ENCODE measurements at places on chromosomes 12 and 14.

- DNase-seq: peak; percentile 88
Observed at GRCh38 chr12:2284857-2285256, 232.1 kb downstream of the CACNA1C start.

DNA sequence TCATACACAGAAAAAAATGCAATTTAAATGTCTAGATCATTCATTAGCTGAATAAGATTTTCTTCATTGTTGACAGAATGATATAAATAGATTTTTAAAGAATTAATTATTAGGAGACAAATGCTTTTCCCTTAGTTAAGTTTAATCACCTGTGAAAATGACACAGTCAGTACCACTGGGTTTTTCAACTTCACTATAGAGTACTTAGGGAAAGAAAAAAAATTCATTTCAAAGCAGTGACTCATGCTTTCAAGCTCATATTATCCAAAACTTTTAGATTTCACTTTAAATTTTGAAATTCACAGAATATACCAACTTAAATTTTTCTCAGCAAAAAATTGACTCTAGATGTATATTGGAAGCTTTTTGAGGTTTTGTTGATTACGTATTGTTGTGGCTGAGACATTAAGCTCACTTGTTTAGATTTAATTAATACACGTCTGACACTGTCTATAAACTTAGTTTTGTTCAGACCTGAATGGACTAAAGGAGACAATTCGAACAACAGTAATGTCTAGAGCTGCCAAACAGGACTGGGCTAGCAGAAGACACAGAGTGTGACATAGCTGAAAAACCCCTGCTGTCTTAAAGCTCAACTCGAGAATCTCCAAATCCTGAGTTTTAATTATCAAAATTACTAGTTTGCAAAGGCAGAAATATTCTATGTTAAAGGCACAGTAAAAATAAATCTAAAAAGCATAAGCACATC, 1.6 kb downstream of the MGAT4C start:
- DNase-seq: no peak

DNA sequence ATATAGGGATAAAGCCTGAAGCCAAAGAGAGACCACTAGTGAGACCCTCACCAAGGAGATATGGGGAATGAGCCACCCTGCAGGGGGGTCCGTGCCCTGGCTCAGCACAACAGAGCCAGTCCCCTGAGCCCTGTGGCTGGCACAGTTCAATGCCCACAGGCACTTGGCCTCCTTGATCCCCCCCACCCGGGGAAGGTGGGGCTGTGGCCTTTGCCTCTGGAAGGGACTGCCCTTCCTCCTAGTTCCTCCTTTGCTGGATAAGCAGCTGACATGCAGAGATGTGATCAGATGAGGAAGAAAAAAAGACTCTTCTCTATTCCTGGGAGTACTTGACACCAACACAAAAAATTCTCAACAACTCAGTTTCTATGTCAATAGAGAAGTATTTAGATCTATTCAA, 19.9 kb downstream of the TTC7B start:
- no peak for DNase-seq

DNA sequence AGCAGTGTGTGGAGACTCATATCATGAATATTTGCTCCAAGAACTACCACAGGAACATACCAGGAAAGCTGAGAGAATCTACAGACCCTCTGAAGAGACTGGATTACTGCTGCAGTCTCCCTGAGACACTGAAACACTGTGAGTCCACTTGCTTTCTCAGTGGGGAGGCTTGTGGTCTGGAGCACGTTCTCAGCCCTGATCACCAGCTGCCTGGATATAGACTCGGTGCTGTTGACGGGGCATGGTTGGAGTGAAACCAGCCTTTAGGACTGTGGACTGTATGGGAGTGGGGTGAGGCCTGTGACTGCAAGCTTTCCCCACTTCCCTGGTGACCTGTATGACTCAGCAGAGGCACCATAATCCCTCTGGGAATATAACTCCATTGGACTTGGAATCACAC, 525.8 kb upstream of the FBXO33 start:
- DNase-seq: no peak

GRCh38 chr12:58819985-58820384, 100.3 kb downstream of the LRIG3 start:
- DNase-seq: no peak

GRCh38 chr12:38586789-38587188, 270.2 kb downstream of the ALG10B start:
- no peak for DNase-seq

DNA sequence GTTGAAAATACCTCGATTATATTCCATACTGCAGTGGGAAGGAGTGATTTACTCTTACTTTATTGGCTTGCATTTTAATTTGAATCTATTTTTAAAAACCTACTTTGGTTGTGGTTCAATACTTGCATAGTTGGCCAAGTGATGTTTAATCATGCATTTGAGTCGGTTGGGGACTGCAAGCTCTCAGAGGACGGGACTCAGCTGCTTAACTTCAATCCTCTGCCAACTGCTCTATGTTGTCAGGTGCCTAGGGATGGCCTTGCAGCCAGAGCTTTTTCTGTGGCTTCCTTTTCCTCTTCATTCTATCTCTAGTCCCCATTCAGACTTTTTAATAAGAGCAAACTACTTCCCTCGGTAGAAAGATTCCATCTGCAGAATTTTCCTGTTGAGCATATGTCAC, 53.4 kb upstream of the KRR1 start:
- DNase-seq: no peak

DNA sequence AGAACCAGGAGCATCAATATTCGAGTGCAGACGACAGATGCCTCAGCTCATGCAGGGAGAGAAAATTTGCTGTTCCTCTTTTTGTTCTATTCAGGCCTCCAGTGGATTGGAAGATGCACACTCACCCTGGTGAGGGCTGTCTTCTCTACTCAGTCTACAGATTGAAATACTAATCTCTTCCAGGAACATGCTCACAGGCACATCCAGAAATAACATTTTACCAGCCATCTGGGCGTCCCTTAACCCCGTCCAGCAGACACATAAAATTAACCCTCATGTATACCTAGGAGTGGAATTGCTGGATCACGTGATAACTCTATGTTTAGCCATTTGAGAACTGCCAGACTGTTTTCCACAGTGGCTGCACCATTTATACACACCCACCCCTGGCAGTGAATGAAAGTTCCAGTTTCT, 4.5 kb upstream of the OAS2 start:
- DNase-seq: no peak

DNA sequence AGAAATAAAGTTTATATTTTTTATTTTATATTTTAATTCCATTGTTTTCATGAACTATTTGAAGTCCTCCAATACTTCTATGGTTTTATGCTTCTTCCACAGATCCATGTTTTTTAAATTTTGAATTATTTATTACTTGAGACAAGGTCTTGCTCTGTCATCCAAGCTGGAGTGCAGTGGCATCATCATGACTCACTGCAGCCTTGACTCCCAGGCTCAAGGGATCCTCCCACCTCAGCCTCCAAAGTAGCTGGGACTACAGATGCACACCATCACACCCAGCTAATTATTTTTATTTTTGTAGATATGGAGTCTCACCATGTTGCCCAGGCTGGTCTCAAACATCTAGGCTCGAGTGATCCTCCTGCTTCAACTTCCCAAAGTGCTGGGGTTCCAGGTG, 28.8 kb upstream of the DLGAP5 start:
- no peak for DNase-seq

DNA sequence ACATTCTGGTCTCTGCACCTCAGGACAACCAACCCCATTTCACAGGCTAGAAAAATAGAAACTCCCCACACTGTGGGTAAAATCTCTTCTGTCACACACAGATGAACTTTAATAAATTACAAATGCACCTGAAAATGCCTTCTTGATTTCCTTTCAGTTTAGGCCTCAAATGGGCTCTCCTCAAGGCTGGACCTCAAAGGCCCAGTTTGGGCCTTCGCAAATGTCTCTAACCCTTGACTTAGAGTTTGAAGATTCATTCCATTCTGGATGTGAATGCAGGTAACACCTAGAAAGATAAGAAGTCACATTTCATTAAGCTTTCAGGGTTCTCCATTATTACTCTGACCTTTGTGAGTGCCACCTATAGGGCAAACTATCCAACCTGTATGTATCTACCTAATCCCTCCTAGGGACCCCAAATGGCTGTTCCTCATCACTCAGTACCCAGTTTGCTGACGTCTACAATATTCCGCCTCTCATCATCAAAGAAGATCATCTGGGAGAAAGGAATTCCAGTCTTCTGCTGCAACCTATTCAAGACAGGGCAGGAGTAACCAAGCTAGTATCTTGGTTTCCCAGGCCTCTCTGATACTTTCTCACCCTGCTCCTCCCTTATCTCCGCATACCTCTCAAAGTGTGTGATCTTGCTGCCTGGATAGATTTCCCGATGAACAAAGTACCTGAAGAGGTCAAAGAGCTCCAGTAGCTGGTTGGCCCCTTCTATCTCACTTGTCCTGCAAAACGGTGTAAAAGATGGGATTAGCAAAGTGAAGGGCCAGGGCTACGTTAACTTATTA, 776 bp upstream of the CHMP4A start:
- no peak for DNase-seq

- DNase-seq: no peak
Observed at GRCh38 chr12:122406701-122407164, 15.7 kb downstream of the CLIP1 start.

DNA sequence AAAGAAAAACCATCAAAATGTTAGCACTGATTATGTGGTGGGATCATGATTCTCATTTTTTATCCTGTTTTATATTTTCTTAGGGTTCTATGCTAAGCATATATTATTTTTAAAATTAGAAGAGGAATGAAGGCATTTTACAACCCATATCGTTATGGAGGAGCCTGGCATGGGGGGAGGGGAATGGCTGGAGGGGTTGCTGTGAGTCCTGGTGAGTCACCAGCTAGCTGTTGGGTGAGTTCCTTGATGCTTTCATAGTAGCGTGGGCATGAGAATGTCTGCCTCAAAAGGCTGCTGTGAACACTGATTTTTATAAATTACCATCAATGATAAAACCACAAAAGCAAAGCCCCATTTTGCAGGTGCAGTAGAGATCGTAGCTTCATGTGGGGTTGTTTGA, 46.9 kb downstream of the C14orf132 start:
- no peak for DNase-seq

- DNase-seq: no peak
Observed at GRCh38 chr12:125211464-125211863, 146.2 kb downstream of the AACS start.

- DNase-seq: no peak
Observed at GRCh38 chr12:29702972-29703371, 80.8 kb downstream of the TMTC1 start.

DNA sequence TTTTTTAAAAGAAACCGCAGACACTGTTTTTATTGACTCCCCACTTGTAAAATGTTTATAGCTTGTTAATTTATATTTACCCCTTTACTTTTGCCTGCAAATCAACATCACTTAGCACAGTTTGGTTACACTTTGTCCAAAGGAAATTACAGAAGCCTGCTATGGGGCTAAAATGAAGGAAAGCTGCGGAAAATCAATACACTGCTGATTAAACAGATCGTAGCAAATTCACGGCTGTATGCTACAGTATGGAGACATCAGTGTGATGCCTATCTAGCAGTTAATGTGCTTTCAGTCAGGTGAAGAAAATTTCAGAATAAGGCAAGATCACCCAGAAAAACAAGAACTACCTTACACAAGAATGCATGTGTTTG, 110.0 kb downstream of the FOXG1 start:
- DNase-seq: no peak

DNA sequence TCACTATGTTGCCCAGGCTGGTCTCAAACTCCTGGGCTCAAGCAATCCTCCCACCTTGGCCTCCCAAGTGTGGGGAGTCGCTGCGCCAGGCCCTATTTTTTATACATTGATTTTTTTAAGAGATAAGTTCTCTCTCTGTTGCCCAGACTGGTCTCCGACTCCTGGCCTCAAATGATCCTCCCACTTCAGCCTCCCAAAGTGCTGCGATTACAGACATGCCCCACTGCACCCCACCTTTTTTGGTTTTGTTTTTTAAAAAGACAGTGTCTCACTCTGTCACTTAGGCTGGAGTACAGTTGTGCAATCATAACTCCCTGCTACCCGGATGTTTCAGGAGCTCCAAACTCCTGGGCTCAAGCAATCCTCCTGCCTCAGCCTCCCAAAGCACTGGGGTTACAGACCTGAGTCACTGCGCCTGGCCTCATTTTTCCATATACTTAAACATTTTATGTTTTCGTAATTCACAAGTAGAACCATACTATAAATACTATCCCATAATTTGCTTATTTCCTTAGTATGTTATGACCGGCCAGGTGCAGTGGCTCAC, 16.8 kb downstream of the HECTD1 start:
- DNase-seq: no peak

DNA sequence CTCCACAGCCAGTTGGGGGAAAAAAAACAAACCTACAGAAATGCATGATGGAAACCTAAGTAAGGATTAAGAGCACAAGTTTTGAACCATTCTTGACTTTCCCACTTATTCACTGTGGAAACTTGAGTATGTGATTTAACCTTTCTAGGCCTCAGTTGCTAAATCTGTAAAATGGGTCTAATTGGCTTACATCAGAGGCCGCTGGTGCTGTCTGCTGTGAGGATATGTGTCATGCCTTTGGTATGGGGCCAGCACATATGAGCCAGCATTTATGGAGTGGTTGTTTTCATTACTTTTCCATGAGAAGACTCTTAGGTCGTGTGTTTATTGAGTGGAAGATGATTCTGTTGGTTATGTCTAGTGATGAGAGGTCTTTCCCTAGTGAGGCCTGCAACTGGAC, 102.4 kb downstream of the ESR2 start:
- no peak for DNase-seq

DNA sequence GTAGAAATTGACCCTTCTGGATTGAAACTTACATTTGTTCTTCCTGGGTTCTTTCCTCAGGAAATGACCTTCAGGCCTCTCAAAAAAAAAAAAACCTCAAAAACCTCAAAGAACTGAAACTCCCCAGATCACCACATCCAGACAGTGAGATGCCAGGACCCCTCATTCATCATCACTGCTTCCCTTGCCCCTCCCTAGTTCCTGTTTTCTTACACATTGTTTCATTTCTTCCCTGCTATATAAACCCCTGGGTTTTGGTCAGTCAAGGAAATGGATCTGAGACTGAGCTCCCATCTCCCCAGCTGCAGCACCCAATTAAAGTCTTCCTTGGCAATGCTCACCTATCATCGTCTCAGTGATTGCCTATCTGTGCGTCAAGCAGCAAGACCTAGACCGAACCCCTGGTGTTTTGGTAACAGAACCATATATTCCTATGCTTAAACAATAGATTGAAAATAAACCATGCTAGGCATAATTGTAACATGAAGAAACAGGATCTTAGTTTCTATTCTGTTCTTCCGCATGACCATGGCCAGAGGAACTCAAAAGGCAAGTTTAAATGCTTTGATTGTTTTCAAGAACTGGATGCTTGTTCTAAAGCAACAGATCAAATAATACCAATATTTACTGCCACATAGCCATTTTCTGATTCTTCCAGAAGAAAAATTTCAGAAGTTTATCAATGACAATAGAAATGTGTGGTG, 108.0 kb upstream of the MAX start:
- DNase-seq: no peak

- DNase-seq: no peak
Observed at GRCh38 chr12:56568146-56568545, 46.5 kb downstream of the RBMS2 start.

DNA sequence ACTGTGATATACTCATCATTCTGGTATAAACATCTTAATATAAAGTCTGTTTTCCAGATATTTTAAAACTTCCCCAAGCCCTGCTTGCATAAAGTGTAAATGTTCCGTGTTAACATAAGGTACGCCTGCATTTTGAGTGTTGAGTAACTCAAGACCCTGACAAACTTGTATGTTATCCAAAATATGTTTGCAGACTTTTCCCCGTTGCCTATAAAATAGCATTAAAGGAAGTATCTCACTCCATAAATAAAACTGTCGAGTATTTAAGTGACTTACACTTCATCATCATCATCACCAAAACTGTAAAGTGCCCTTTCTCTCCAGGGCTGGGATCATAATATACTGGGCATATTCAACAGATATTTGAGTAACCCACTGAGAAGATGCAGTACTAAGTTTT, 64.6 kb upstream of the TSPAN8 start:
- DNase-seq: no peak
